T-cell (primary cell): ENCODE measurements at places on chromosomes 2 and 18.
A peak's percentile ranks its signal among the peaks of the same experiment; 100 is the strongest.

- DNase-seq: no peak
These were observed 545.0 kb upstream of the ZNF804A start for GRCh38 chr2:184053326-184053725.

DNA sequence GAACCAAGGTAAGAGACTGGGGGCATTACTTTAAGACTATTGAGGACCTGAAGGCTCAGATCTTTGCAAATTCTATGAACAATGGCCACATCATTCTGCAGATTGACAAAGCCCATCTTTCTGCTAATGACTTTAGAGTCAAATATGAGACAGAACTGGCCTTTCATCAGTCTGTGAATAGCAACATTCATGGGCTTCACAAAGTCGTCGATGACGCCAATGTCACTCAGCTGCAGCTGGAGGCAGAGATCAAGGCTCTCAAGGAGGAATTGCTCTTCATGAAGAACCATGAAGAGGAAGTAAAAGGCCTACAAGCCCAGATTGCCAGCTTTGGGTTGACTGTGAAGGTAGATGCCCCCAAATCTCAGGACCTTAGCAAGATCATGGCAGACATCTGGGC, 43.8 kb upstream of the SLC4A10 start:
- DNase-seq: no peak

DNA sequence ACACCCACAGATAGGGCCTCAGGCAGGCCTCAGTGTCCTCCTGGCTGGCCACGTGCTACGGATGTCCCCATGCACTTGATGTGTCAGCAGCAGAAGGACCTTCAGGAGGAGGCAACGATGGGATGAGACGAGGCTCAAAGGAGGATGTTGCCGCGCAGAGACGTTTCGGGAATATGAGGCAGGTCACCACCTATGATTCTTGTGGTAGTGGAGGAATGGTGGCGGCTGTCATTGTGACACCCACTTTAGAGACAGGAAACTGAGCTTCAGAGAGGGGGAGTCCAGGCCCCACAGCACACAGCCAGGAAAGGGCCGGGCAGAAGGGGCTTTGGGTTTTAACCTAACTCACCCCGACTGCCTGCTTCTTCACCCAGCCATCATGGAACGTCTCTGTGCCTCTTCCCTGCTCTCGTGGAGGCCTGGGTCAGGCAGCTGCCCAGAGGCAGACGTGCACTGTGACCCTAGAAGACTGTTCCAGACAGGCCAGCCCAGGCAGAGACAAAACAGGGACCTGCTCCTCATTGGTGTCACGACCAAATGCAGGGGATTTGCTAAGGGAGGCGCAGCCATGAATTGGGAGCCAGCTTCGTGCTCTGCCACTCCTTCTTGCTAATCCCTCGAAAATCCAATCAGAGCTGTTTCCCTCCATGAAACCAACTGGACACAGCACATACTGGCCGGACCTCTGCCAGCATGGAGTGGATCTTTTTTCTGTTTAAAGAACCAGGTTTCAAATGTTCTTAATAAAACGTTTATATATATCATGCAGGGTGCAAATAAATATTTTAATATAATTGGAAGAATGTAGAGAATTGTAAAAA, 169.2 kb downstream of the ASB1 start:
- no peak for DNase-seq

GRCh38 chr2:98436734-98437133, 7.9 kb upstream of the INPP4A start:
- no peak for DNase-seq

DNA sequence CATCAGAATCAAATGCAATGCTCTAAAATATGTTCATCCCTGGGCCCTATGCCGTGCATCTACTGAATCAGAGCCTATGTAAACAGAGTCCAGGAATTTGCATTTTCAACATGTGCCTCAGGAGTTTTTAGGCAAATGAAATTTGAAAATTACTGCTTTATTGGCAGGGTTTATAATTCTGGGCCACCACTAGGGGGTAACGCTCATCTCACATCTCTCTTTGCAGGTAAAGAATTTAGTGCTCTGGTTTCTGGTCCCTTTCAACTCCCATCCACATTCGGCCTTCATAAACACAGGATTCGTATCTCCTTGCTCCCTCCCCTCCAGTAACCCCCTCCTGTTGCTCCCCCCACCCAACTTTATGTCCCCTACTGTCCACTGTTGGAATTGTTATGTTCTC, 49.3 kb downstream of the LYPD6B start:
- no peak for DNase-seq

DNA sequence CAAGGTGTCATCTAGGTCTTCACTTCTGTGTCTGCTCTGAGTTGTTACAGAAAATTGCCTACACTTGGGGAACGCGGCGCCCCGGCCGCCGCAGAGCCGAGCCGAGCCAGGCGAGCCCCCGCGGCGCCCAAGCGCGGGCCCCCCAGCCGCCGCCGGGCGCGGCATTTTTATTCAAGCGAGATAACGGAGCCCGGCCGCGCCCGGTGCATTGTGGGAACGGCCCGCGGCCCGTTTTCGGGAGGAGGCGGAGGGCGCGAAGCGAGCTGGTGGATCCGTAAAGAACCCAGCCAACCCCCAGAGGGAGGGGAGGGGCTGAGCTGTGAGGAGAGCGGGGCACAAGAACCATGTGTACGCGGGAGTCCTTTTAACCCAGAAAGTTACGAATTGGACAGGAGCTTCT, 191.8 kb downstream of the FTCDNL1 start:
- no peak for DNase-seq

- DNase-seq: peak; percentile 26
These were observed 456 bp downstream of the DOK1 start for GRCh38 chr2:74554820-74555531.

GRCh38 chr2:29530281-29530680, 391.1 kb downstream of the ALK start:
- no peak for DNase-seq

DNA sequence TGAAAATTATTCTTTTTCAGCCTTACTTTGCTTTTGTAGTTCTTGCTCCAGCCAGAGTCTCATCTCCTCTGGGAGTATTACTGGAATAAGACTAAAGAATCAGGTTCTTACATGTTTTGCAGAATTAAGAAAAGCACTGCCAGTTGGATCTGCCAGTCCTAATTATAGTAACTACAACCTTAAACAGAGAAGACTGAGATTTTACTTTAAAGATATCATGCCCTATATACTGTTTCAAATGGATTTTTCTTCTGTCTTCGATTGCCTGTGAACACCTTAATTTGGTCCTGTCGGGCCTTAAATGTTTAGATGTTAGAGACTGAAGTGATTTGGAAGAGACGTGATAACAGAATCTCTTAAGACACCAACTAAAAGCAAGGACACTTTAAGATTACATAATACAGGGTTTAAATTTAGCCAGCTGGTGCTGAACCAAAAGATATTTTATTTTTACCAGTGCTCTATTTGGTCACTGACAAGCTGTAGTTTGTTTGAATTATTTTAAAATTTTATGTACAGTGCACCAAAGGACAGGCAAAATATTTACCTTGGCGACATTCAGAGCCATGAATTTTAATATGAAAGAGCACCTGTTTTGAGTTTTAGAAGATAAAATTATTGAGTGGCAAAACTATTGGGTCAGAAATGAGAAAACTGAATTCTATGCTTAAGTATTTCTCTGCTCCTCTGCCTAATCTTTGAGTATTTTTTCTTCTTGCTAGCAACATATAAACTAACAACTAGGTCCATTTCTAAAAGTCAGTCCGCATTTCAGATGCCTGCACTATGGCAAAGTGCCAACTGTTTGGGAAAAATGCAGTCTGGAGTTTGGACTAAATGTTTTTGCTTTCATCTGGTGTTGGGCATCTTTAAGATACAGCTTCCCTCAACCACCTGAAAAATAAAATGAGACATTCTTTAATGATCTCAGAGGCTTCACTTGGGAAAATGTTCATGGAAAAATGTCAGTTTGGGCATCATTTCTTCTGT, 300.0 kb downstream of the XIRP2 start:
- DNase-seq: no peak

DNA sequence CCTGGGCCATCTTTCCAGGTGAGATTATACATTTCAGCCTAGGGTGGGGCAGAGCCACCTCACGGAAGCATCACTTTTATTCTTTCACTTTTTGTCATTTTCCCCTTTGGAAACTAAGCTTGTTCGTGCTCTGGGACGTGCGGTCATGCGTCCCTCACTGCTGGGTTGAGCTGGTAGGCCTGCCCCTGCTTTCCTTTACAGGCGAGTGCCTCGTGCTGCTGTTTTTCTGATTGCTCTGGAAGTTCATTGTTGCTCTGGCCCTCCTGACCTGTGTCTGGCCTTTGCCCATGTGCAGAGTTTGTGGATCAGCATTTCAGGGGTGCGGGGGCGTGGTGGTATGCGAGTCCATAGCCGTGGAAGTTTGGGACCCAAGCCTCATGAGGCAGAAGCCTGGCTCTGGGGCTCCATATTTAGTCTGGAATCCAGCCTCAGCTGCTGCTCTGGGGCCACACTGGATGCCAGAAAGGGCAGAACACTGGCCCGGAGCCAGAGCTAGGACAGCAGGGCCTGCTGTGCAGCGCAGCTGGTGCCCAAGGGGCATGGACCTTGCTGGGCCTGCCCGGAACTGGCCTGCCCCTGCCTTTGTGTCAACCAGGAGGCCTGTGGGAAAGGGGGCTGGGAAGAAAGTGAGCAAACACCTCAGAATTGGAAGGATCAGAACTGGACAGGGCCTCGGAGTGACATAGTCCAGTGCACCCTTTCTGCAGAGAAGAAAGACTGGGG, 51.1 kb downstream of the CTIF start:
- DNase-seq: no peak

DNA sequence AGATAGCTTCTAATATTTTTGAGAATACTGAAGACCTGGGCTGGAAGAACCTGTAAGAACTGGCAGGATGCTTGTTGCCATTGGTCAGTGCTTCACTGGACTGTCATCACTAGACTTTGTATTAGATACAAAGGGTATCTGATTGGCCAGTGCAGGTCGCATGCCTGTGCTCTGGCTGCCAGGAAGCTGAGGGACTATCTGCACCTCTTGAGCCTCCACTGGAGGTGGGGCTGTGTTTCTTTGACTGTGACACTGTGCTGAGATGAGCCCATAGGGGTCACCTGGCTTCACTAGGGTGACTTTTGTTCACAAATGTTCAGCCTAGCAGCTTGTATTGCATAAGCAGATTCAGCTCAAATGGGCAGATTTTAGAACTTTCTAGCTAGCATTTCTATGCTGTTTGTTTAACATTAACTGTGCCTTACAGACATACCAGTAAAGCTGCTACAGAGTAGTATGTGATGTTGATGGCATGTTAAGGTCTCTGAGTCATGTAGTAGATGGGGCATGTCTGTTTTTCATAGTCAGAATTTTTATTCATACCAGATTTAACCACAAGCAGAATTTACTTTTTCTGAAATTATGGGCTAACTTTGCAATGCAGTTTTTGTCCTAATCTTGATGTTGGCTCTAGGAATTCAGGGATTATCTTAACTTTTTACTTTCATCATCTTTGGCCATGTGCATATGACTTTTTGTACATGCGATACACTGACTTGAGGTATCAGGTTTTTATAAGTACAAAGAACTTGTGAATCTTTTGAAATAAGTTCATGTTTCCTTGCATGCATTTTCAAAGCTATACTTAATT, 56.1 kb downstream of the RHBDD1 start:
- no peak for DNase-seq
